Esophagus muscularis mucosa (tissue), 4 donors: ENCODE measurements at places on chromosomes 13 and 19. TPM values are rescaled to one million over a fixed set of nuclear protein-coding genes. Genes with fewer than 3 reads are reported as not detected.

GRCh38 chr13:48586591-48587103 lies 53.8 kb upstream of the RCBTB2 start:
- DNase-seq, result peak; percentile 75

The LYL1 gene
- total RNA-seq, result 18.7 TPM

DNA sequence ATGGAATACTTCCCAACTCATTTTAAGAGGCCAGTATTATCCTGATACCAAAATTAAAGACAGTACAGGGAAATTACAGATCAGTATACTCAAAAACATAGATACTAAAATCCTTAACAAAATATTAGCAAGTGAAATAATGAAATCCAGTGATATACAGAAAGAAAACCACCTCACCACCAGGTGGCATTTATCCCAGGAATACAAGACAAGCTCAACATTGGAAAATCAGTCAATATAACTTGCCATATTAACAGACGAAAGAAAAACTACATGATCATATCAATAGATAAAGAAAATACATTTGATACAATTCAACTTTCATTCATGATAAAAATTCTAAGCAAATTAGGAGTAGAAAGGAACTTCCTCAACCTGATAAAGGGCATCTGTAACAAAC lies 6.7 kb upstream of the GNA15 start:
- DNase-seq, result no peak

- DNase-seq, result no peak
Observed at GRCh38 chr13:110683203-110683883, 22.6 kb downstream of the CARS2 start.

GRCh38 chr13:41271456-41272285 lies 8.3 kb upstream of the MTRF1 start:
- DNase-seq, result no peak

DNA sequence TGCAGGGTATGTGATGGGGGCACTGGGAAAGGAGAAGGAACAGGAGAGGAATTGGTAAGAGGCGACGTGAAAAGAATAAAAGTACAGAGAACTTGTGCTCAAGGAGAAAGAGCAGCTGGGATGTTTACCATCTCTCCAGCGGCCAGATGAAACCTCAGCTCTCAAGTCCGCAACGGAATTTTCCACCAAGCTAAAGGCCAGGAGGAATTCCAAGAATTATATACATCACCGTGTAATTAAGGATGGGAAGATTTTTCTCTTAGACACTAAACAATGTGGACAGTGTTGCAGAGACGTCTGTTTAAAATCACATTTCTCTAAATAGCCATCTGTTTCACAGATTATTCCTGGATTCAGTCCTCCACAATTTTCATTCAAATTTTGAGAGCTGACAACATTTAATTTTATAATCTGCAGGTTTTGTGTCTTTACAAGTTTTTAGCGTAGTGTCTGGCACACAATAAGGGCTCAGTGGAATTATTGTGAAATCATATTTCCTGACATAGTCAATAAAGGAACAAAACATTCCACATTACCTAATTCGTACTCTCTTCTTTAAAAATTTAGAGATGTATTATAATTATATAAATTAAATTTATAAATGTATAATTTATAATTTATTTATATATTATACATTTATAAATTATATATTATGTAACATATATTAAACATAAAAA lies 23.0 kb upstream of the USP29 start:
- no peak for DNase-seq

- no peak for DNase-seq
Observed at GRCh38 chr13:40478775-40479174, 187.7 kb downstream of the FOXO1 start.

The IFI30 gene
- total RNA-seq, result 22.4 TPM

DNA sequence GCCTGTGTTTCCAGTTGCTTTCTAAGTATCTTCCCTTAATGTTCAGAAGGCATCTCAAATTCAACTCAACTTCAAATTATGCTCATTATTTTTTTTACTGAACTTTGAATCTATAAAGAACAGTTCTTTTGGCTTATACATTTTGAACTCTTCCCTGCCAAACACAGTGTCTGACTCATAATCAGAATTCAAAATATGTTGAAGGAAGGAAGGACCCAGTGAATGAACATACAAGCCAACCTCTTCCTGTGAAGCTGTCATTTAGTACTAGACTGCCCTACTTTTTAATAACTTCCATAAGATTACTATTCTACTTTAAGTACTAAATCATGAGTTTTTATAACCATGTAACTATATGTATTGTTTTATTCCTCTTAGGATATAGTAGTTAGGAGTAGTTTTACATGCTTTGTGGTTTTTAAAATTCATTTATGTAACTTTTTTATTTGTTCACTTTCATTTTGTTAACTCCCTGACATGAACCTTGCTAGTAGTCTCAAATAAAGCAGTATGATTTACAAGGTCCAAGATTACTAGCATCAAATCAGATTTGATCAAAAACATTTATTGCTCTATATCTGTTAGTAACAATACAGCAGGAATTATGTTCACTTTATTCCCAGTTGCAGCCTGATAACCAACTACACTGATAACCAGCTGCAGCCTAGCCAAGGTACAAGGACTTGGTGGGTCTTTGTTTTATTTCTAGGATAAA lies 6.4 kb downstream of the NUDT15 start:
- DNase-seq, result no peak
